GM12891 (cell line): ENCODE measurements at places on chromosomes 3 and 15.

DNA sequence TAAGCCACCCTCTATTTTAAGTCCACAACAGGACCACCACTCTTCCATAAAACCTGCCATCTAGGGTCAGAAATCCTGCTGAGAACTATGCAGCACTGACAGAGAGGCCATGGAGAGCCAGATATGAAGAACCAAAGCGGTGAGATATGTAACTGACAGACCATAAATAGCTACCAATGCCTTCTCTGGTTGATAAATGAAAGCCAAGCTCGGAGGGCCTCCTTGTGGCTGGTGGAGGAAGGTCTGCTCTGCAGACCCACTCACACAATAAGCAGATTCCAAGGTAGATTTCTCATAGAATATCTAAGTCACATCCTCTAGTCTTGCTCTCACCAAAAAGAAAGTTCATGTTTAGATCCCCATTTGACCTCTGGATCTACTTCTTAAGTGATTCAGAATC lies 38.9 kb downstream of the RYK start:
- DNase-seq = peak; percentile 10

GRCh38 chr3:149199474-149199873 lies 22.2 kb downstream of the CP start:
- no peak for DNase-seq

- DNase-seq = no peak
These were observed 87.4 kb downstream of the CRTC3 start for GRCh38 chr15:90617171-90617570.

DNA sequence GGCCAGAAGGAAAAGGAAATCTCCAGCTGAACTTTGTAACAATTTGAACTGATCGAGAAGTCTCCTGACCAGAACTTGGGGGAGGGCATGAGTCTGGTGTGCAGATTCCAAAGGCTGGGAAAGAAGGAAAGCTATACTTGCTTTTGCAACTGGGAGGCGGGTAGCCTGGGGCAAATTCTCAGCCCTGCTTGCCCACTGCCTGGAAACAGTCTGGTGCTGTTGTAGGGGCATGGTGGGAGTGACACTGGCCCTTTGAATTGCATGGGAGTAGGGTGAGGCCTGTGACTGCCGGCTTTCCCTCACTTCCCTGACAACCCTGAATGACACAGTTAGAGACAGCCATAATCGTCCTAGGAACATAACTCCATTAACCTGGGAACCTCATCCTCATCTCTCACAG lies 114.0 kb upstream of the POU1F1 start:
- DNase-seq = no peak

GRCh38 chr3:32002561-32003368 lies 21.2 kb downstream of the ZNF860 start:
- DNase-seq = no peak

DNA sequence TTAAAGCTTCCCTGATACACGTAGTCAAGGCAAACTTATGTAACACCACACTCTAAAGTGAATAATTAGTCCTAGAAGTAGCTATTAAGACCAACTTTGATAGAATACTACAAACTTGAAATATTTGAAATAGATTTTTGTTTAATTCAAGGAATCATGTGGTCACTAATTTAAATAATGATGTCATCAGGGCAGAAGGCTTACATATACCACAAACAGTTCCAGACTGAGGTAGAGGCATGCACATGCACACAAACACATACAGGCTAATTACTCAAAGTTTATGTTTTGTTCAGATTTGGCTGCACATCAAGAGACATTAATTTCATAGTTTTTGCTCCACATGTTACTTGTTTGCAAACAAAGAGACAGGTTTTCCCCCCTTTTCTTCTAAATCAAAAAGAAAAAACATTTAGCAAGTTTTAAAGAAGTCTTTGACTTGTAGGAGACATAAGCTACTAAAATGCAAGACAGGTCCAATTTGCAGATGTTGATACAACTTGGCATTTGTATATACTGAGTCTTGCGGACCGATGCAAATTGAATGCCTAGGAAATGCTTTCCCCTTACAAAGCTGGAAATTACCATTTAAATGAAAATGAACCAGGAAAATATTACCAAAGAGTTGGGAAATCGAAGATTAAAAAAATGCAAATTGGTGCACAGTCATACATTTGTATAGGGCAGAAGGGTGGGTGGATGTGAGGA lies 594.8 kb downstream of the MAGI1 start:
- DNase-seq = no peak

DNA sequence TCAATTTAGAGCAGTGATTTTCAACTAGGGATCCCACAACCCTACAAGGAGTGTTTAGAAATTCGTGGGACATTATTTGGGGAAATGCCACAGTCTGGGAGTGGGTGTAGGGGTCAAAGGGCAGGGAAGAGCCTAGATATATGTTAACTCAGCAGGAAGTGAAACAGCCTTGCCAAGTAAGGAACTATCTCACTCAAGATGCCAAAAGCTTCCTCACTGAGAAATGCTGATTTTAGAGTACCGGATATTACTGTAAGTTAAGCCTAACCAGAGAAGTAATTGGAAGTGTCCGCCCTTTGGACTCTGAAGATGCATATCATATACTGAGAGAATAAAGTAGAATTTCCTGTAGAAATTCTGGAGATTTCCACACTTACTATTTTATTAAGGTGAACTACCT lies 158.6 kb downstream of the BBX start:
- no peak for DNase-seq

- no peak for DNase-seq
These were observed 17.5 kb downstream of the FHIT start for GRCh38 chr3:61233746-61234145.

- DNase-seq = no peak
These were observed 71.2 kb downstream of the FAM43A start for GRCh38 chr3:194756791-194757325.

- DNase-seq = no peak
These were observed 9.1 kb upstream of the CADPS start for GRCh38 chr3:62884096-62884870.

DNA sequence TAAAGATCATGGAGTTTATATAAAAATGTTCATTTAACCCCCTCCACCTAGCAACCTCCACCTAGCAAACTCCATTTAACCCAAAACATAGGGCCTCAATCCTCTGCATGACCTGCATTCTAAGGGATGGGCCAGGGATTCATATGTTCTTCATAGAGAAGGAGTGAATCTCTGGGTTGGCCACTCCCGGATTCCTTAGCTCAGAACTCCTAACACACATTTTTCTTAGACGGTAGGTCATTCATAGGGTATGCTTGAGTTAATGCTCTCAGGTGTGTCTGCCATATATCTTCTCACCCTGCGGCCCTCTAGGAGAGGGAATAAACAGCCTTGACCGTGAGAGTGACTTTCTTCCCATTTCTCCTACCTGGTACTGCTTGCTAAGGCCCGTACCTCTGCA lies 102.0 kb upstream of the IGSF10 start:
- DNase-seq = no peak

GRCh38 chr3:123239756-123240155 lies 38.0 kb downstream of the SEC22A start:
- DNase-seq = no peak
